ENCODE measurements at places on chromosomes 12 and 14.

DNA sequence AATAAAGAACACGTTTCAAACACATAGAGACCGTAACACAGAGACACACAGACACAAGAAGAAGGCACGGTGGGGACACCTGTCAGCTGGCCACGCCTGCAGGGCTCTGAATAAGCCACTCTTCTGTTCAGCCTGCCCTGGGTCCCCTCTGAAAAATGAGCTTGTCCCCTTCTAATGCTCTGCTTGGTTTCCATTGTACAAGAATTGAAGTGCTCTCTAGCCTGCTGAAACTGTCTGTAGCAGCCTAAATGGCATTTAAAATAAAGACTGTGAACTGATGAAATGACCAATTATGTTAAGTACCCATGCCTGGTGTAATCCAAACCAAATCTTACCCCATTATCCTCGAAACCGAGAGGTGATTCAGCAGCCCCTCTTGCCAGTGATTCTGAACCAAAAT, 139.8 kb downstream of the FOXN3 start:
- H3K27ac ChIP-seq, result no peak overlapping the region
- H3K4me1 ChIP-seq, result no peaks in the 10 kb centered on the region
- no peak for DNase-seq
- peaks cover 14% of the 10 kb centered on the region for H3K36me3 ChIP-seq
- no peak overlapping the region for H3K4me3 ChIP-seq

DNA sequence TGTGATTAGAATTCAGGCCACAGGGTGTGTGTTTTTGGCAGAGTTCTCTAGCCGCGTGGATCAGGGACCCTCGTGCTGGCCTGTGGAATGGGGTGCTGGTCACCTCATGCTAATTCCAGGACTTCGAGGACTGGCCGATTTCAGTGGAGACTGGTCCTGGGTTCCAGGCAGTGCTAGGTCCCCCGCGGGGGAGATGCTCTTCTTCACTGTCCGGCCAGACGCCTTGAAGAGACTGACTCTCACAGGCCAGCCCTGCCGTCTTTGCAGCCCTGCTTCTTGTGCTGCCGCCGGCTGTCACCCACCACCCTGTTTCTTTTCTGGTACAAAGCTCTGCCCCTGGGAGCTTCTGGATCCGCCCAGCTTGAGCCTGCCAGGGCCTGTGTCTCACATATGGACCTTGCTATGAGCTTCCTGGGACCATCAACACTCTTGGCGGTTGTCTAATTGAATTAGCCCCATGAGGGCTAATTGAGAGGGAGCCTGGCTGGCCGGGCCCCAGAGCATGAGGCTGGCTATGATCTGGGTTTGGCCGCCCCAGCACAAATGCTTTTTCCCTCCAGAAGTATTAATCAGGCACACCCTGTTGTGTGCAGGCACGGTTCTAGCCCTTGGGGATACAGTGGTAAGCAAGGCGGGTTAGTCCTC, 8.2 kb downstream of the MLXIP start:
- H3K36me3 ChIP-seq, result peaks cover 29% of the 10 kb centered on the region
- peaks cover 64% of the 10 kb centered on the region for H3K4me1 ChIP-seq
- no peak overlapping the region for H3K4me3 ChIP-seq
- no peak overlapping the region for H3K27ac ChIP-seq
- no peaks in the 10 kb centered on the region for H3K27me3 ChIP-seq

DNA sequence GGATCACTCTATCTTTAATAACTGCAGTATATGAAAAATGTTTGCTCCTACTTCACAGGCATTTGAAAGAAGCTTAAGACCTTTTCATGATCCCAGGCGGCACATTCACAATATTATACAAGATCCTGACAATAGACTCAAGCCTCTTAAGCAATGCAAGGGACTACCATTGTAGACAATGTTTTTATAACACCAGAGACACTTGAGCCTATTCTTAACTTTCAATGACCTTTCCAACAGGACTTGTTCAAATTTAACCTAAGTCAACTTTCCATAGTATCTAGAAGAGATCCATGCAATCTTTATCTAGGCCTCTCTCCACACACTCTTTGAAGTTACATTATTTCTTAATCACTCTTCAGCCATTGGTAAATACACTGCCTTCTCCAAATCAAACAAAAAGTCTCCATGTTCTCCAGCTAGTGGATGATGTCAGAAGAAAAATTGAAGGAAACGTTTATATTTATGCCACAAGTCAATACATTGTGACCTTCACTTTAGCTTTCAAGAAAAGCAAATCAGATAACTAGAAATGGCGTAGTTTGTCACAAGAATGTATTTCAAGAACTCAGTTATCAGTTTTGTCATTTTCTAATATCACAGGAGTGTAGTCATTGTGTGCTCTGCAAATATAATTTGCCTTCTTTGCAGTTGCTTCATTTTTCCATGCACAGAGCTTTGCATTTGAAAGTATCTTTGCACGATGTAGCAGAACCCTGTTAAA, 41.2 kb downstream of the PHLDA1 start:
- no peak overlapping the region for H3K4me3 ChIP-seq
- no peaks in the 10 kb centered on the region for H3K27me3 ChIP-seq
- no peak for DNase-seq
- H3K36me3 ChIP-seq, result no peaks in the 10 kb centered on the region

- H3K4me1 ChIP-seq, result no peaks in the 10 kb centered on the region
- H3K4me3 ChIP-seq, result no peak overlapping the region
- no peak for DNase-seq
- H3K27me3 ChIP-seq, result no peaks in the 10 kb centered on the region
Measured at GRCh38 chr14:75769047-75769685, 108.1 kb downstream of the TTLL5 start.

- DNase-seq, result no peak
- H3K27ac ChIP-seq, result no peak overlapping the region
- H3K4me3 ChIP-seq, result no peak overlapping the region
Measured at GRCh38 chr14:74213907-74214803, 25.1 kb upstream of the VSX2 start.

- no peaks in the 10 kb centered on the region for H3K27me3 ChIP-seq
- no peak for DNase-seq
- H3K4me1 ChIP-seq, result no peaks in the 10 kb centered on the region
- H3K4me3 ChIP-seq, result no peak overlapping the region
- no peaks in the 10 kb centered on the region for H3K36me3 ChIP-seq
Measured at GRCh38 chr14:50978888-50979287, 34.6 kb upstream of the PYGL start.

DNA sequence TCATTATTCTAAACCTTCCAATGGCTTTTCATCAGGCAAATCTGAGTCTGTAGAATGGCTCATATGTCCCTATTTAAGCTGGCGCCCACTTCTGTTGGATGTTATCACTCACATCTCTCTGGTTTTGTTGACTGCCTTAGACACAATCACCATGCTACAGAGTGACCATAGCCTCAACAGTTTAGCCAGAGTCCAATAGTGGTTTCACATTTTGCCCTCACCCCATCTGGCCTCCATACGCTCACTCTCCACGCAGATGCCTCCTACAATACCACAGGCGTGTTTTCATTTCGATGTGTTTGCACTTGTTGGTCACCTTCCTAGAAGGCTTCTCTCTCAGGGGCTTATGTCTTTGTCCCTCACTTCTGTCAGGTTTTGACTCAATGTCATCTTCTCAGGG, 3.4 kb downstream of the KLRB1 start:
- no peak overlapping the region for H3K27ac ChIP-seq
- H3K36me3 ChIP-seq, result peaks cover 3% of the 10 kb centered on the region
- H3K4me3 ChIP-seq, result peak overlapping the region; percentile 5
- no peak for DNase-seq
- H3K4me1 ChIP-seq, result peaks cover 9% of the 10 kb centered on the region

DNA sequence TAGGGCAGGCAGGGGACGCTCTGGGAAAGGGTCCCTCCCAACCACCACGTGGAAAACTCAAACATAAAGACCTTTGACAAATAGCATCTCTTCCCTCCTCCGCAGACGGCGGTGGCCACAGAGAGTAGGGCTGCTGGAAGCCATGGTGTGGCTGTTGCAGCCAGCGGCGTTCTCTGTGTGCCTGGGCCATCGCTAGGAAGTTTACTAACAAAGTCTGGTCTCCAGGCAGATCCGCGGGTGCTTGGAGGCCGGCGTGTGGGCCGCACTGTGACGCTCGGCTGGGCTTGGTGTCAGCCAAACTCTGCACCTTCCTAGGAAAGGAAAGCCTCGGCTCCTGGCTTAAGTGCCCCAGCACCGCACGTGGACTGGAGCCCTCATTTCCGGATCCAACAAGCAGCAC, 65.6 kb downstream of the CCDC88C start:
- peak overlapping the region; percentile 87 for H3K27ac ChIP-seq
- H3K27me3 ChIP-seq, result no peaks in the 10 kb centered on the region
- no peak overlapping the region for H3K4me3 ChIP-seq

DNA sequence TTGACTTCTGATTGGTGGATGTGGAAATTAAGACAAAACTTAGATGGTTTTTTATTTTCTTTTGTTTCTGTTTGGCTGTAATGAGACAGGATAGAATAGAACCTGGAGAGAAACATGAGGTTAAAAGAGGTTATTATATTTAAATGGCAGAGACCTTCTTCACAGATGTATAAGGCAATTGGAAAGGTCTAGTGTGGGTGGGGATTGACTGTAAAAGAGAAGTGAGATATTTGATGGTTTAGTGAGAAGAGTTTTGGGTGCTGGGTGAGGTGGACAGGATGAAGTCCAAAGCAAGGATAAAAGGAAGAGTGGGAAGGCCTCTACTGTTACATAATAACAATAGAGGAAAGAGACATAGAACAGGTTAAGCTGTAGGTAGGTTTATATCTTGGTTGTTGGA, 43.8 kb upstream of the PPM1H start:
- no peaks in the 10 kb centered on the region for H3K36me3 ChIP-seq
- H3K27me3 ChIP-seq, result no peaks in the 10 kb centered on the region
- no peaks in the 10 kb centered on the region for H3K4me1 ChIP-seq
- no peak overlapping the region for H3K4me3 ChIP-seq
- no peak for DNase-seq
- no peak overlapping the region for H3K27ac ChIP-seq

GRCh38 chr12:42510823-42511222, 78.7 kb downstream of the PRICKLE1 start:
- no peak for DNase-seq
- no peak overlapping the region for H3K4me3 ChIP-seq
- no peaks in the 10 kb centered on the region for H3K27me3 ChIP-seq
- no peaks in the 10 kb centered on the region for H3K4me1 ChIP-seq

- H3K4me3 ChIP-seq, result no peak overlapping the region
- DNase-seq, result no peak
- H3K36me3 ChIP-seq, result no peaks in the 10 kb centered on the region
- H3K27ac ChIP-seq, result no peak overlapping the region
Measured at GRCh38 chr12:50403001-50403440, 2.3 kb downstream of the LARP4 start.

GRCh38 chr12:105253866-105254513, 18.0 kb upstream of the APPL2 start:
- peaks cover 5% of the 10 kb centered on the region for H3K4me1 ChIP-seq
- no peak overlapping the region for H3K4me3 ChIP-seq
- no peaks in the 10 kb centered on the region for H3K36me3 ChIP-seq
- H3K27me3 ChIP-seq, result no peaks in the 10 kb centered on the region

DNA sequence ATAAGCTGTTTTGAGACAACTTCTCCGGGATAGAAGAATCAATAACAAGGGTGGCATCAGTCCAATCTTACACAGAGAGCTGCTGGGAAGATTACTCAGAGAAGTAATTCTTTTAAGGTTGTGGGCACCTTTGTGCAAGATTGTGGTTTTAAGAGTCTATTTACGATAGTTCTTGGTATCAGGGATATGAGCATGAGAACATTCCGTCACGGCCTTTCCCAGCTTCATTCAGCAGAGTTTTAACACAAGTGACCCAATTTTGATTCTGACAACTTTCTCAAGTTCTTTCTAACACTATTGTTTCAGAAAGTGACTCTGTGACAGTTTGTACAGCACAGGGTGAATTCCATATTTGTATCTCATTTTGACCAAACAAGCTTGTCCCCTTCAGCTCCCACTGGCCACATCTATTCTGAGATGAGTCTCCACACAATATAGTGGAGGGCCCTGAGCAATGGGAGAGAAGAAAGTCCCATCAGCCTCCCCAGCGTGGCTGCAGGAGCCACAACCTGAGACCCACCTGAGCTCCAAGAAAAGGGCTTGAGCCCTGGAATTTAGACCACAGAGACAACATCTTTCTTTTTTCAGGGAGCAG, 869.2 kb downstream of the TMEM121 start:
- H3K27ac ChIP-seq, result peak overlapping the region; percentile 30
- no peak for DNase-seq

- H3K4me3 ChIP-seq, result no peak overlapping the region
- DNase-seq, result no peak
- H3K4me1 ChIP-seq, result no peaks in the 10 kb centered on the region
- H3K27me3 ChIP-seq, result no peaks in the 10 kb centered on the region
Measured at GRCh38 chr14:38279572-38279971, 23.7 kb upstream of the CLEC14A start.

- H3K27ac ChIP-seq, result no peak overlapping the region
- peaks cover 15% of the 10 kb centered on the region for H3K4me1 ChIP-seq
- H3K4me3 ChIP-seq, result no peak overlapping the region
- no peak for DNase-seq
- no peaks in the 10 kb centered on the region for H3K27me3 ChIP-seq
Measured at GRCh38 chr12:12446786-12447185, 89.9 kb downstream of the BORCS5 start.

- no peak overlapping the region for H3K27ac ChIP-seq
- H3K4me3 ChIP-seq, result no peak overlapping the region
- no peaks in the 10 kb centered on the region for H3K36me3 ChIP-seq
- H3K27me3 ChIP-seq, result no peaks in the 10 kb centered on the region
Measured at GRCh38 chr14:104284636-104285507, 146.5 kb downstream of the KIF26A start.

DNA sequence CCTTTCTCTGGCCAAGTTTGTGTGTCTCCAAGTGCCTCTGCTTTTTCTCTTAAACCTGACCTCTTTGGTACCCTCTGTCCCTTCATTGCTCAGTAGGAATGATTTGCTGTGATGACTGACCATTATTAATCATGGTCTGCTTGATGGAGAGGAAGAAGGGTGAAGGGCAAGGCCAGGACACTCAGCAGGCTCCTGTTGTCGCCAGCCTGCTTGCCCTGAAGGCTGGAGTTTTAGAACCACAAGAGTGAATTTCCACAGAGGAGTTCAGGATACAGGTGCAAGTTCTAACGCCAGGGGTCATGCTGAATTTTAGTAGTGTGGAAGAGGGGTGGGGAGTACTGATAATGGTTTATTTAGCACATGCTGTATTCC, 2.8 kb upstream of the ITGA5 start:
- H3K4me1 ChIP-seq, result peaks cover 14% of the 10 kb centered on the region
- H3K4me3 ChIP-seq, result no peak overlapping the region
- no peak for DNase-seq
- no peak overlapping the region for H3K27ac ChIP-seq

DNA sequence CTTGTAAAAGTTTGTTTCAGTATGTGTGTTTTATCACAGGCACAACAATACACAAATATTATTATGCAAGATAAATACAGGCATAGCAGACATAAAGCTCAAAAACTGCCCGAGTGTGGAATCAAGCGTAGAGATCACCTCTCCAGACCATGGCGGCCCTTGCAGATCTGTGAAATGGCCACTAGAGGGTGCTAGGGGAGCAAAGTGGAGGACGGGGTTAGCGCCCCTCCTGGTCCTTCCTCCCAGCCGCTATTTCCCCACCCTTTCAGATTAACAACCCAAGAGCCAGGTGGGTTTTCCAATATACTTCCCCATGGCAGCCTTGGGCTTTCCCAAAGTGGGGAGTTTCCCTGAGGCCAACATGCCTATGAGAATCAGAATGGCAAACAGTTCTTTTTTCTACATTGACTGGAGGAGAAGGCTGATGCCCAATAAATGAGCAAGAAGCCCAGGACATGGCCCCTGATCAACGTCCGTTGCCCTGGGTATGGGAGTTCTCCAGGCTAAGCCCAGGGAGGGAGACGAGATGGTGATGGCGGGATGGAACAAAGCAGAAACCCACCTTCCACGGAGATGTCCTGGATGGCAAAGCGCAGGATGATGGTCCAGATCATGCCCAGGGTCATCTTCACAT, 67.4 kb downstream of the ACTN1 start:
- peak; percentile 78 for DNase-seq
- H3K4me3 ChIP-seq, result no peak overlapping the region
- peaks cover 26% of the 10 kb centered on the region for H3K36me3 ChIP-seq
- H3K27me3 ChIP-seq, result no peaks in the 10 kb centered on the region

Measured in T-cell (primary cell).